Activated CD4-positive, alpha-beta T cell treated with anti-CD3 and anti-CD28 coated beads for 48 hours (primary cell): ENCODE measurements at places on chromosomes 7 and 10.

GRCh38 chr7:98998821-98999725 lies 120.7 kb downstream of the TRRAP start:
- no peak for DNase-seq

GRCh38 chr7:100674411-100675104 lies 1.0 kb downstream of the GNB2 start:
- no peak for DNase-seq

DNA sequence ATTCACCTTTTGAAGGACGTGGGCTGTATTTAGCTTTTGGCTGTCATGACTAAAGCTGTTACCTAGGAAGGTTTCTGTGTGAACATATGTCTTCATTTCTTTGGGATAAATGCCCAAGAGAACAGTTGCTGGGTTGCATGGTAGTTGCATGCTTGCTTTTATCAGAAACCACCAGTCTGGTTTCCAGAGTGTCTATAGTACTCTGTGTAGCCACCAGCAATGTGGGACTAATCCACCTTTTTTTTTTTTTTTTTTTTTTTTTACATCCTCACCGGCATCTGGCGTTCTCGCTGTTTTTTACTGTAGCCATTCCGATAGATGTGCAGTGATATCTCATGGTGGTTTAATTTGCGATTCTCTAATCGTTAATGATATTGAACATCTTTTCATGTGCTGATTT lies 297.8 kb downstream of the SDK1 start:
- DNase-seq: no peak

- DNase-seq: no peak
These were observed 104.0 kb upstream of the INSIG1 start for GRCh38 chr7:155193716-155194115.
